ENCODE measurements at places on chromosomes 5 and 9. TPM values are rescaled to one million over a fixed set of nuclear protein-coding genes. Genes with fewer than 3 reads are reported as not detected.

Gene TMEM232
- 28.1 TPM for total RNA-seq

DNA sequence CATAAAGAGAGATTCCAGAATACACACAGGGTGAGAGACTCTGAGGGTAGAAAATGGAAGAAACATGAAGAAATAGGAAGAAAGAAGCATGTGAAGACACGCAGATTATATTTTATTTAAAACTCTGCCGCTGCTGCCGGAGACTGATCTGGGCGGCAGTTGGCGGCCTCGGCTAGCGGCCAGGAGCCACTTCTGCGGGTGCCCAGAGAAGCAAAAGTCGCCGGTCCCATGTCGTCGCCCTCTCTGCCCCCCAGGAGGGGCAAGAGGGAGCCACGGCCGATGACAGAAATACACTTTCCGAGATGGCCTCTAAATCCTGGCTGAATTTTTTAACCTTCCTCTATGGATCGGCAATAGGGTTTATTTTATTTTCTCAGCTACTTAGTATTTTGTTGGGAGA is 40.9 kb downstream of the ANKRD55 start:
- H3K4me3 ChIP-seq = no peak overlapping the region
- DNase-seq = no peak
- no peaks in the 10 kb centered on the region for H3K36me3 ChIP-seq
- no peak overlapping the region for H3K27ac ChIP-seq
- H3K4me1 ChIP-seq = no peaks in the 10 kb centered on the region

DNA sequence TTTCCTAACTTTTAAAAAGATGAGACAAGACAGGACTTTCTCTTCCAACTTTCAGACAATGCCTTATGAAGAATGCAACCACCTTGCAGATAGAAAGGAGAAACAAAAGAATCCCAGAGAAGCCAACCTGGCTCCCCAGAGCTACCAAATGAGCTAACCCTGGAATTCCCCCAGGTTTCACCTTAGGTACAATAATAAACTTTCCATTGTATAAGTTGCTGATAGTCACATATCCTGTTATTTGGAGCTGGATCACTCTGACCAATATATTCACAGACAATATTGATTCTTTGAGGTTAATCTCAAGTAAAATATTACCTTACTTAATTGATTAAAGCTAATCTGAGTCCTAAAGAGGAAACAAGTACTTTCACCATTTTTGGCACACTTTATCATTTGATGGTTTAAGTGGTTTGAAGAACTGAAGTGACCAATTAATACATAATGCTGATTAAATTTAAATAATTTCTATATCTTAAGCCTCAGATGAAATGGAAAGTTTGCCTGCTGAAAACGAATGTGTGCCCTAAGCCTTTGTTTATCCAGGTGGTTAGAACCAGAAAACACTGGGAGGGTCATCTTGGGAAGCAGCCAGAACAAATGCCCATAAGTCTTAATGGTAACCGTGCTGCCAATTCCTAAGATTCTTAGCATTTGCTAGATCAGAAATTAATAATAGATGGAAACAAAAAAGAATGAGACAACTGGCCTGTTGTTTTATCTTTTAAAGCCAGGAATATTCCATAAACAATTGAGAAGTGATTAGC is 159.6 kb upstream of the SLC12A2 start:
- DNase-seq = no peak
- H3K4me3 ChIP-seq = no peak overlapping the region
- H3K27me3 ChIP-seq = no peaks in the 10 kb centered on the region

DNA sequence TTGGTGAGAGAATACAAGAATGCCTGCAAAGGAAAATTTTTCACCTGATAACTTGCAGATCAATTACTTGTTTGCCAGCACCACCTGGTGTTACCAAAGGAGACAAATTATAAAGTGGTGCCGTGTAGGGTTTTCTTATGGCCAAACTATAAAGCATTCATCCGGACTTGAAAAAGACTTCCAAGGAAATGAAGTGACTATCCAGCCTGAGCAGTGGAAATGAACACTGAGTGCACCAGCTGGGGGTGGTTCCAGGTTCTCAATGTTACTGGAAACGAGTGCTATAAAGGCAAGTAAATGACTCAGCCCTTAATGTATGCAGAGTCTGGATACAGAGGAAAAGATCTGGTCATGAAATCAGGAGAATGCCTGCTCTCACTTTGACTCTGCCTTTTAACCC is 113.1 kb downstream of the DNAH5 start:
- no peak overlapping the region for H3K27ac ChIP-seq
- H3K27me3 ChIP-seq = no peaks in the 10 kb centered on the region
- no peak overlapping the region for H3K4me3 ChIP-seq
- H3K4me1 ChIP-seq = no peaks in the 10 kb centered on the region
- H3K36me3 ChIP-seq = no peaks in the 10 kb centered on the region

DNA sequence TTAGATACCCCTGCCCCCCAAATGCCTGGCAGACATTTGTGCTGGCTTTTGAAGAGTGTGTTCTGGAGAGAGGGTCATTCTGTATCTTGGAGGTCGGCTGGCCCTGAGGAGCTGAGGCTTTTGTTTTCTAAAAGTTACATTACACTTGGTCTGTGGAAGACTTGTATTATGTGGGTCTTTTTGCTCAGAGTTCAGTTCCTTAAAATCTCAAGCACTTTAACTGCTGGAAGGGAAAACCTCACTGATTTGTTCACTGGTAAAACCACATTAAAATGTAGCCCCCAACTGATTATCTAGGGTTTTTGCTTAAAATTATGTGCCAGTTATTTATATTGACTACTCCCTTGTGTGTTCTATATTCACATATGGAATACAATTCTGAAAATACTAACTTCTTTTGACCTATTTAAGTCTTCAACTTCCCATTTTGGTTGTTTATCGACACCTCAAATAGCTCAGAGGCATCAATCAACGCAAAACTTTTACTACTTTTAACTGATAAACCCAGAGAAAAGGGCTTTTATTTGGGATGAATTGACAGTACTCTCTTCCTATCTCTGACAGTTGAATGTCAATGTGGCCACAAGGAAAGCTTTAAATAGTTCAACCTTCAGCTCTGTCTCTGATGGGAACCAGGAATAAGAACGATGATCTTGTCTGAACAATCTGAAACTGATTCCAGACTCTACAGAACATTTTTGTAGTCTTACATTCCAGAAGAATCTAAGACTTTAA is 54.0 kb upstream of the MAP3K1 start:
- H3K4me1 ChIP-seq = peaks cover 9% of the 10 kb centered on the region
- H3K27ac ChIP-seq = no peak overlapping the region
- H3K27me3 ChIP-seq = no peaks in the 10 kb centered on the region
- H3K4me3 ChIP-seq = no peak overlapping the region
- no peak for DNase-seq

GRCh38 chr9:31146485-31147166 is 1237.8 kb upstream of the ACO1 start:
- no peak for DNase-seq
- H3K36me3 ChIP-seq = no peaks in the 10 kb centered on the region
- no peak overlapping the region for H3K4me3 ChIP-seq
- no peaks in the 10 kb centered on the region for H3K4me1 ChIP-seq

Measured in testis (tissue), 5 donors.